ENCODE measurements at places on chromosomes 6 and 20. TPM values are rescaled to one million over a fixed set of nuclear protein-coding genes. Genes with fewer than 3 reads are reported as not detected.

- no peak for DNase-seq
Observed at GRCh38 chr20:54515793-54516628, 40.6 kb downstream of the DOK5 start.

- DNase-seq, result no peak
Observed at GRCh38 chr6:160950507-160950906, 41.1 kb upstream of the MAP3K4 start.

DNA sequence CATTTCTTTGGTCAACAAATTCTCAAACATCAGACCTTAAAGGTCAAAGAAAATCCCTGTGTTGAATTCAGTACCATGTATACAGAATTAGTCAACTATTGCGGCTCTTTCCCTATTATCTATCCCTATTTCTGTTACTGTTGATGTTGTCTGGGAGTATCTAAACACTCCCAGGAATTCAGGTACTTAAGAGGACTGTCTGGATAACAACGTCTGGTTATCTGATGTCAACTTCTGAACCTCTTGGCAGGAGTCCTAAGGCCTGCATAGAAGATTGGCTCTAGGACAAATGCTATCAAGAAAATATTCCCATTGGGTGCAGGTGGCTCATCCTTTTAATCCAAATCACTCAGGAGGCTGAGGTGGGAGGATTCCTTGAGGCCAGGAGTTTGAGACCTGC is 255.6 kb downstream of the KHDC1L start:
- DNase-seq, result no peak

DNA sequence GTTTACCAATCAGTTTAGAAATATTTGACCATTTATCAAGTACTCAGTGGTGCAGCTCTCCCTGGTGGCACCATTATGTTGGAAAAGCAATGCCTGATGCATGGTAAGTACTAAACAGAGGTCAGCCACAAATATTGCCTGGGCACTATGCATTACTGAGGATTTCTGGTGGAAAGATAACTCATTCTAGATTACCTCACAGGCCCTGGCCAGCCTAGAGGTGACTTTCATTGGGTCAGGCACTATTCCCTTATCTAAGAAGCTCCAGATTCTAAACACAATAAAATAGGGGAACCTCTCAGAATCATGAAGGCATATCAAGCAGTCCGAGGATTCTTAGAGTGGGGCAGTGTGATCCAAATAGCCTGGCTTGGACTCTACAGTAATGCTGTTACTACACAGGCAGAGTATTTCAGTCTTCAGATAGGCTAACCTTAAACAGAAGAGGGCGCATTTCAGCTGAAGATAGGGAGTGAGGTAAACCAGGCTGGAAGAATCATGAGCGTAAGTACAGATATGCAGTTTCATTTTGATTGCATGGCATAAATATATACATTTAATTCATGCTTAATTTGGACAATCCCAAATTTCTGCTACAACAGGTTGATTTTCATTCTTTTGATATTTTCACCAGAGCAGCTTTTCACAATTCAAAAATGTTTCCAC is 12.1 kb downstream of the LGSN start:
- no peak for DNase-seq

DNA sequence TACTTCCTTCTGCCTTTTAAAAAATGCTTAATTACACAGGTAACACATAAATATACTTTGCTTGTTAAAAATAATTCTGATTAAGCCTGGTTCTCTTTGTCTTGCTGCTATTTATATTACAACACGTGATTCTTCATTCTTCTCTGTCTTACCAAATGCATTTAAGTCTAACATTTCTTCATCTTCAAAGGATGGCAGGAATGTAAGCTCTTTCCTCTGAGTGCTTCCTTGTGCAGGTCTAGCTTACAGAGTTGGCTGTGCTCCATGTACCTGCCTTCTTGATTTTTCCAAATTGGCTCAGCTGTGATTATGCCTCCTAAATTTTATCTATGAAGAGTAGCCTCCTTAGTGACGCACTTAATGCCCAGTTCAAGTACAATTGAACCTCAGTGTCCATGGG is 44.4 kb downstream of the RNF144B start:
- DNase-seq, result no peak

DNA sequence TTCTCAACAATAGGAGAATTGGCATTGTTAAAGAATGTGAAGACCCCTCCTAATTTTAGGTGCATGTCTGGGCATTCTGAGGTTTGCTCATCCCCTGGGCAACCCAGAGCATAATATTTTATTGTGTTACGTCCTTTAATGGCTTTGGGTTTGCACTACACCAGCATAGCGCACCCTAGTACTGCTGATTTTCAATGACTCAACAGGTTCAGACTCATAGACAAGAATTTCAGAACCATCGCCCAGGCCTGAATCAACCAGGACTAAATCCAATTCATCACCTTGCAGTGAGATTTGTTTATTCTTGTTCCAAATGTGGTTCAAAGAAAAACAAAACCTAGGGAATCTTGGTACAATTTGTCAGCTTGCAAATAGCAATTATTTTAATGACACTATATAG is 137.8 kb upstream of the PHACTR1 start:
- no peak for DNase-seq

- no peak for DNase-seq
Observed at GRCh38 chr6:136427378-136427717, 122.9 kb downstream of the MAP7 start.

- DNase-seq, result peak; percentile 71
Observed at GRCh38 chr20:45947110-45947866, 12.8 kb downstream of the PCIF1 start.

DNA sequence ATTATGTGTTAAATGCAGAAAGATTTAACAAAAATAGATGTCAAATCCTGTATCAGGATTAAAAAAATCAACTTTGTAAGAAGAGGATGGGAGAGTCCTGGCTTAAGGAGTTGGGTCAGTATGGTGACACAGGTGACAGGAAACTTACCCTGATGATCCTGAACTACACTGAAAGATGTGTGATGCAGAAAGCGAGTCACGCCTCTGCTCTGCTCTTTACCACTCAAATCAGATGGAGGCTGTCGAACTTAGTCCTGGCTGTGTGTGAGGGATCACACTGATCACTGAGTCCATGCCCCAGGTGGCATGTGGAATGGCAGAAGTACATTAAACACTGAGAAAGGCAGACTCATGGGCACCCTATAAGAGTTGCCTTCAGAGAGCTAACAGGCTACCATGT is 92.9 kb downstream of the GJA10 start:
- DNase-seq, result no peak

DNA sequence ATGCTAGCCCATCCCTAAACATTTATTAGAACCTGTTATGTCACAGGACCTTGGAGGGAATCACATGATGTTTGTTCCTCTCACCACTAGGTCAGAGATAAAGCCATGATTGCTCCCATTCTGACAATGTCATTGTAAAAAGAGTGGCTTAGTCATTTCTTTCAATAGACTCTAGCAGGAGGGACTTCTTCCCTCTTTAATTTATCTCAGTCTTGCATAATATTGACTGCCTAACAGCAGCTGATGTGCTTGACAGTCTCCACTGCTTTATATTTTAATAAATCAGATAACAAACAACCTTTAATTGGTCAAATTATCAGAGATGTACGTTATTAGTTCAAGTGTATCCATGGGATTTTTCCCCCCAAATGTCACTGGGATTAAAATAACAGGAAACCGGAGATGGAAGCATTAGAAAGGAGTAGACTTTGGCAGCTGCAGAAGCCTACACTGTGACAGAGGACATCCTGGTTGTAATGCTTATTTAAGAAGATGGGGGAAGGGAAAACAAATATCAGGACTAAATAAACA is 39.6 kb downstream of the LAMA4 start:
- DNase-seq, result no peak

DNA sequence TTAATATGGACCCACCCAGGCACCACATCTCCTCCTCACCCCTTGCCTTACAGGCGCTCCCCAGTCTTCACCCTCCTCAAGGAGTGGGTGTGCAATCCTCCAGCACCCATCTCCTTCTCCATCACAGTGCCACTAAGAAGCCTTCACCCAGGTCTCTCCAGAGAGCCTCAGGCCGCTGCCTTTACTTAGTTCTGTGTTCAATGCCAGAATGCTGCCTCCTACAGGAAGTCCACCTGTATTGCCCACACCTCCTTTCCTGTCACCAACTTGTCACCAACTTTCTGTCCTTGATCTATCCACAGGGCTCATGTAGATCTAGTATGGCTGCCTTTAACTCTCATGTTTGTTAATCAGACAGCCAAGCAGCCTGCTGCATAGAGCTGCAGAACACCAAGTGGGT is 586 bp upstream of the LST1 start:
- no peak for DNase-seq

GRCh38 chr6:6545616-6546317 is 42.8 kb upstream of the LY86 start:
- DNase-seq, result no peak

DNA sequence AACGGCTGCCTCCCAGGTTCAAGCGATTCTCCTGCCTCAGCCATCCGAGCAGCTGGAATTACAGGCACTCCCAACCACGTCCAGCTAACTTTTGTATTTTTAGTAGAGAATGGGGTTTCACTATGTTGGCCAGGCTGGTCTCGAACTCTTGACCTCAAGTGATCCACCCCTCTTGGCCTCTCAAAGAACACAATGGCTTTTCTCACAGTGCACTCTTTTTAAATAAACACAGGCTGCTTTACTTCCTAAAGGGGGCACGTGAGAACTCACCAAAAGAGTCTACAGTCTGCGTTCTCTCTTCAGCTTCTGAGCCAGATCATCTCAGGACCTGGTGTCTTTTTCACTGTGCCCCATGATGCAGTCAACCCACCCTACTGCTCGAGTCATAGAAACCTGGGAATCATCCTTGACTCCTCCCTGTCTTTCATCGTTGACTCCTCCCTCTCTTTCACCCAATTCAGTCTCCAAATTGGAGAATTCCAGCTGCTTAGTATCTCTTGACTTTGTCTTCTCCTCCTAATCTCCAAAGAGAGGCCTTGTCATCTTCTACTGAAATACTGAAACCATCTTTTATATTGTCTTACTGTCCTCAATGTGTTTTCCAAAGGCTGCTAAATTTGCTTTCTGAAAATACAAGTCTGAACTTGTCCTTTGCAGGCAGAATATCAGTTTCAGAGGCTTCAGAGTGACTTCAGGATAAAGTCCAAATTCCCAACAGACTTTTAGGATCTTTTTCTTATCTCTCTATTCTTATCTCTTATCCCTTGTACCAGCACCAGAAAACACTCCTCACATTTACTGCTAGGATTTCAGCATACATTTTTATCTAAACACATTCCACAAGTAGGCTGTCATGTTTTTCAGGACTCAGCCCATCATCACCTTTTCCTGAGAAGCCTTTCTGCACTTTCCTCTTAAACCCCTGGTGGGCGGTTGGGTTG is 323.4 kb downstream of the SYNE1 start:
- no peak for DNase-seq

DNA sequence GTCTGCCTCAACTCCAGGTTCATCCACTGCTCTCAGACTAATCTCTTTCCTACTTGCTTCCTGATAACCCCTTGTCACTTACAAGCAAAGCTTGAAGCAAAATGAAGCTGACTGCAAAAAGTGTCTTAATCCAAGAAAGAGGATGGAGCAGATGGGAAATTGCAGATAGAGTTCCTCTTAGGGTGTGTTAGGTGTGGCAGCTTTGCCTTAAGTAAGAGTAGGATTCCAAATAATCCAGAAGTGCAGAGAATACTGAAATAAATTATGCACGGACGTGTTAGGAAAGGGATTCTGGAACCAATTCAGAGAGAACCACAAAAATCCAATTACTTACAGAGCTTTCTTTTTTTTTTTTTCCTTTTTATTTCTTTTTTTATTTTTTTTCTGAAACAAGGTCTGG is 6.1 kb upstream of the RPL7L1 start:
- no peak for DNase-seq

Gene TRIM40
- not detected for total RNA-seq

Gene GLP1R
- 0.08 TPM for total RNA-seq

Gene TBXT
- not detected for total RNA-seq

Gene LIN28B
- total RNA-seq, result not detected

Gene PRIM2
- 11.6 TPM for total RNA-seq

Gene C6orf163
- 0.55 TPM for total RNA-seq

Gene KIAA1755
- total RNA-seq, result 4.2 TPM

All from adrenal gland (tissue), 19 donors.